Ovary (tissue), 10 donors: ENCODE measurements at places on chromosomes 1 and 21.
A peak's percentile ranks its signal among the peaks of the same experiment; 100 is the strongest.

DNA sequence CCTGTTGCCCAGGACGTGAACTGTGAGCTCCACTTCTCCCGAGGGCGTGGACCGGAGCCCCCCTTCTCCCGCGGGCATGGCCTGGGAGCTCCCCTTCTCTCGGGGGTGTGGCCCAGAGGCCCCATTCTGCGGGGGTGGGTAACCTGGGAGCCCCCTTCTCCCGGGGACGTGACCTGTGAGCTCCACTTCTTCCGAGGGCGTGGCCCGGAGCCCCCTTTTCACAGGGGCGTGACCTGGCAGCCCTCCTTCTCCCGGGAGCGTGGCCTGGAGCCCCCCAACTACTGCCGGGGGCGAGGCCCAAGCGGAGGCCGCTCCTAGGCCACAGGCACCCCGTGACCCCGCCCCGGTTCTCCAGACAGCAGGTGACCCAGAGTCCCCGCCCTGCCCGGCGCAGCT, 320 bp downstream of the C1orf174 start:
- no peak for DNase-seq

- no peak for DNase-seq
These were observed 13.1 kb downstream of the PRMT2 start for GRCh38 chr21:46648539-46648938.

GRCh38 chr1:3089490-3089889, 20.5 kb downstream of the PRDM16 start:
- no peak for DNase-seq

DNA sequence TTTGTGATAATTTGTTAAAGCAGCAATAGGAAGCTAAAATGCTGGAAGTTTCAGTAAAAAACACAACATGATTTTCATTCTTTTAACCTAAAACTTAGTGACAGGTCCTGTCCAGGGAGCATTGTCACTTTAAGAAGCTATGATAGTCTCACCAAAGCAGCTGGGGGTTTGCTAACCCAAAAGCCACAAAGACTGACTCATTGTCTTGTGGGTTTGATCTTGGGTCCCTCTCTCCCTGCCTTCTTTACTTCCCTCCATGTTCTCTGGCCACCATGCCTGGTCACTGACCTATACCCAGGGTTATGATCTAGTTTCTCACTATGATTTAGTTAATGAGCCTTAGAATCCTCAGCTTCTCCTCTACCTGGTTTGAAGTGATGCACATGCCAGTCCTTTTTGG, 213.5 kb upstream of the PTGFR start:
- DNase-seq: no peak

GRCh38 chr1:71046891-71047634, 553 bp downstream of the PTGER3 start:
- peak; percentile 16 for DNase-seq

- DNase-seq: no peak
These were observed 483.5 kb downstream of the ADGRL2 start for GRCh38 chr1:82284213-82284612.

GRCh38 chr1:207312604-207312920, 8.9 kb upstream of the CD55 start:
- DNase-seq: no peak

DNA sequence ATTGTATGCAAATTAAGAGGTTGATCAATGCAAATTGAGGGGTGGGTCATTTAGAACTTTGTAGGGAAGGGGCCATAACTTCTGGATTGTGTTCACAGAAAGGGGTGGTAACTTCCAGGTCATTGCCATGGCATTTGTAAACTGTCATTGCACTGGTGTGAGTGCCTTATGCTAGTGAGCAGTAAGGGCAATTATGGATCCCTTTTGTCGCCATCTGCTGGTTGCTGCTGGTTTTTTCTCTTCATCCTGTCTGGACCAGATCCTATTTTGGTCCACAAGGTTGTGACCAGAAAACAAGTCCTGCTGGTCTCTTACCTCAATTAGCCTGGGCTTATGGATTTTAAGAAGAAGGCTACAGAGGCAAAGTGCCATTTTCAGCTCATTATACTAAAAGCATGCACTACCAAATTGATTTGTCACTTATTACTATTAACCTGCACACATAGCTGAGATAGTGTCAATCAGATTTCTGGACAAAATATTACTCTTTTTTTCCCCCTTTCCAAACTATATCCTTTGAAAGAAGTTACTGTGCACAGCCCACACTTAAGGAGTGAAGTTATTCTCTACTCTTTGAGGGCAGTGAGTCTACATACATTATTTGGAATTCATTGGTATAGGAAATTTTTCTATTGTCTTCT, 196.2 kb downstream of the ZC3H11B start:
- peak; percentile 35 for DNase-seq

DNA sequence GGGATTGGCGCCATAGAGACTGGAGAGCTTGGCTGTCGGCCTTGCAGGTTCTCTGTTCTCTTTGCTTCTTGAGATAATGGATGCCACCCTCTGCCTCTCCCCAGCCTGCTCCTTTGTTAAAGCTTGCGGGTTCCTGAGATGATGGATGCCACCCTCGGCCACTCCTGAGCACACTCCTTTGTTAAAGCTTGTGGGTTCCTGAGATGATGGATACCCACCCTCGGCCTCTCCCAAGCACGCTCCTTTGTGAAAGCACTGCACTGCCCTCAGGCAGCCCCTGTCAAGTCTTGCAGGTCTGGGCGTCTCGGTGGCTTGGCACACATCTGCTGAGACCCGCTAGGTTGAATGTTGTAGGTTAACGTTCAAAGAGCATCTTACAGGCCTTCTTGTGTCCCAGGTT, 76.5 kb downstream of the SCCPDH start:
- DNase-seq: no peak

DNA sequence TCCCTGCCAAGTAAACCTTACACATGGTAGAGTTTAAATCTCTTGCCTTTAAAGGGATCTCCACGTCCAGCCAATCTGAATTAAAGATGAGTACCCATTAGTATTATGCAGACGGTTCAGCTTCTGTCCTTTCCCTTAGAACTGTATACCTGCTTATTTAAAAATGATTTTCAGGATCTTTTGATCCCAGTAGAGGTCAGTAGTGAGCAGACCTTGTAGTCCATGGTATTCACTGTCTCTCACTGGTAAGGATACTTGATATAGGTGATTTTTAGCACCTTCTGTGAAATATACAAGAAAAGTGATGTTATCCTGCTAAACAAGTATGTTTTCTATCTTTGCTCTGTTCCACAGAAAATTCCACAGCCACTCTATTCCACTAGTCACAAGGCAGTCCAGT, 1211.6 kb upstream of the ADGRL4 start:
- DNase-seq: no peak

DNA sequence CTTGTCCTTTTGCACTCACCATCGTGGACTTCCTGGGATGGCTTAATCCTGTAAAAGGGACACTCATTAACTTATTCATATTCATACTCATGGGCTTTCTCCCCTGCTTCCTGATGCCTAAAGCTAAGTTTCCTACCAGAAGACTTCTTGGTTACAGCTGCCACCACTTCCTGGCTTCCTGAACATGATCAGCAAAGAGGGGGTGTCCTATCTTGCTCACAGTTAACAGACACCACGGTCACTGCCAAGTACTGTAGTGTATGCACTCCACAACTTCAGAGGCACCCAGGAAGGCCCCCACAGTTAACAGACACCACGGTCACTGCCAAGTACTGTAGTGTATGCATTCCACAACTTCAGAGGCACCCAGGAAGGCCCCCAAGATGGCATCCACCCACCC, 177.8 kb downstream of the SIPA1L2 start:
- no peak for DNase-seq

DNA sequence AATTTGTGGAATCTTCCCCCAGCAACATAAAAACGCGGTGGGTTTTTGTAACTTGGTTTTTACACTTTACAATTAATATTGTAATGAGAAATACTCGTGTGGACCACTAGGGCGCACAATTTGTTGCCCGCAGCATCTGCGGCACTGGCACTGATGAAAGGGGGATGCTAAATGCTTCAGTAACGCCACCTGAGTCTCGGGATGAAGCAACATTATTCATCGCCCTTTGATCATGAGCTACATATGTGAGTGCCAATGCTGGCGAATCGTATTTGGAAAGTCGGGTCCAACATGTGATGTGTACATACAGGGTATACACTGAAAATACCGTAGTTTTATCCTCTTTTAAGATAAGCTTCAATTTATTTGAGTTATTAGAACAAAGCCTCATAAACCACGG, 34.2 kb upstream of the COX20 start:
- no peak for DNase-seq

GRCh38 chr21:27586986-27587385, 620.1 kb upstream of the ADAMTS5 start:
- no peak for DNase-seq

DNA sequence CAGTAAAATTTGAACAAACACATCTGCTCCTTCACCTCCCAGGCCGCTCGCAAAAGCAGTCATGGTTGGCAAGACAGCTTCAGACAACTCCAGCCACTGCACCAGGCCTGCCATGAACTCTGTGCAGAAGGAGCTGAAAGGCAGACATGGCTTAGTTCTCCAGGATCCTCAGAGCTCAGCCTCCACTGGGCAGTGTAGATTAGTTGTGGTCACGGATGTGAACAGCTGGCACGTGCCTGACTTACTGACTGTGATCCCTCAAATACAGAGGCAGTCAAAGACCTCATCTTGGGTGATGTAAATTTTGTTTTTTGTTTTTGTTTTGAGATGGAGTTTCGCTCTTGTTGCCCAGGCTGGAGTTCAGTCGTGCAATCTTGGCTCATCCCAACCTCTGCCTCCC, 28.4 kb downstream of the TMCO4 start:
- DNase-seq: no peak

GRCh38 chr1:156853761-156854160, 5.2 kb downstream of the INSRR start:
- no peak for DNase-seq

- DNase-seq: no peak
These were observed 217.6 kb upstream of the SAMSN1 start for GRCh38 chr21:14763695-14764064.

DNA sequence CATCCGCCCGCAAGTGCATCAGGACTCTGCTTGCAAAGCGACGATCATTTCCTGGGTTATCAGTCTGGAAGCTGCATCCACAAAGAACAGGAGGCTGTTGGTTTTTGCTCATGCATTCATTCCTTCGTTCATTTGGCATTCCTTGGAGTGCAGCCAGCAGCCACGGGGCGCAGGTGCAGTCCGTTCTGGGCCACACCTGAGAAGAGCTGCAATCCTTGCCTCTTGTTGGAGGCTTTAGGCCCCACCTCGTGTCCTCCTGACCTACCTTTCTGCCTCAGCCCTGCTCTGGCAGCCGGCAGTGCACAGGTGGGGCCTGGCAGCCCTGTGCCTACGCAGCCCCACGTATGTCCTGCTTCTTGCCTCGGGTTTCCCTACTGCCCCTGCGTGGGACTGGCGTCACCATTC, 19.6 kb upstream of the C2CD2 start:
- no peak for DNase-seq

DNA sequence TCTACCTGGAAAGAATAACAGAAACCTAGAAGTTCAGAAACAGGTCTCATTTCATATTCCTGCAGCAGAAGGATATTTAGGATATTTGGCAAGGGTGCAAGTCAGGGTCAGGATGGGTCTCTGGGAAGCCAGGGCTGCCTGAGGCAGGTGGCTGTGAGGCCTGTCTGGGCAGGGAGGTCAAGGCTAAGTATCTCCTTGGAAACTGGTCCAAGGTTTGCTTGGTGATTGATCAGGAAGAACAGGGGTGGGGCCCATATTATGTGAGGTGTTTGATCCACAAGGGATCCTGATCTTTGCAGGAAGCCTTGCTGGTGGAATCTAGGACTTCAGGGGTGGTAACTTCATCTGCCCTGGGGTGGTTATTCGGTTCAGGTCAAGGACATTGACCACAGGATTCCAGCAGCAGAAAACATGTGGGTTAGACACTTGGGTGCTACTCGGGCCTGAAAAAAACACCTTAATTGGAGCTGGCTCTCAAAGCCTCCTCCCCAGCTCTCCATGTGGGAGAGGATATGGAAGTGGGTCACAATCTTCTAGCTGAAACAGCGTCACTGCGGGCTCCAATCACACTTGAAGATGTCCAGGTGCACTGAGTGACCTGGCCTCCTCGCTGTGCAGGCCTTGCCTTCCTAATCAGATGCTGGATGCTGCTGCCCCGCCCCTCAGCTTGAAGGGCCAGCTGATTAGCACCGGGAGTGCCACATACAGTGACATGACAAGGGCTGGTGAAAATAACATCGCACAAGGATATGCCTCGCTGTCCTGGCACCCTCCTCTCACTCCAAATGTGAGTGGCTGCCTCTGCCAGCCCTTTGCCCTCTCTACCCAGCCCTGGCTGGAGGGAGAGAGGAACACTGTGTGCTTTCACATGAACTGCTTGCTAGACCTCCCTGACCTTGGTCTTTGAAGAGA, 8.7 kb downstream of the CTNNBIP1 start:
- no peak for DNase-seq

DNA sequence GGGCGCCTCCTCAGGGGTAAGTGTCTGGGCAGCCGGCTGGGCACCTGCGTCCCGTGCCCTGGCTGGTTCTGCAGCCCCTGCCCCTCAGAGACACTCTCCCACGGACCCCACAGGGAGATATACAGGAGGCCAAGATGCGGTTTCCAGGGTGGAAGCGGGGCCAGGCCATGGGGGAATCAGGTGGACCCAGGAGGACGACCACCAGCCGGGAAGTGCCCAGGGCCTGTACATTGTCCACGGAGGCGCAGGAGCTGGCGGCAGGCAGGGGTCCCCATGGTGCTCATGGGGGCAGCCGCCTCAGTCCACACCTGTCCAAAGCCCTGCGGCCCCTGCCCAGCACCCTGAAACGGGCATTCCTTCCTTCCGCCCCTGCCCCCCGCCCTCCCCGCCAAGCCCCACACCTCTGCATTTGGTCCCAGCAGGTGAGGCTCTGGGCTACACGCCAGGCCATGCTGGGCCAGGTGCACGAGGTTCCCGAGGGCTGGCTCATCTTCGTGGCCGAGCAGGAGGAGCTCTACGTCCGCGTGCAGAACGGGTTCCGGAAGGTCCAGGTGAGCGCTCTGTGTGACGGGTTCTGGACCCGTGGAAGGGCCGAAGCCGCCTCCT, 36.7 kb downstream of the SLC19A1 start:
- DNase-seq: peak; percentile 31

- peak; percentile 92 for DNase-seq
These were observed 1.1 kb upstream of the ADAMTS1 start for GRCh38 chr21:26846036-26846931.

GRCh38 chr1:238221738-238222137, 331.0 kb upstream of the ZP4 start:
- no peak for DNase-seq

- peak; percentile 83 for DNase-seq
These were observed 19.7 kb downstream of the MFAP2 start for GRCh38 chr1:16960560-16961296.

GRCh38 chr21:41048145-41048544, 119.8 kb upstream of the BACE2 start:
- DNase-seq: no peak

- no peak for DNase-seq
These were observed 118.5 kb downstream of the ZMYM4 start for GRCh38 chr1:35386959-35387358.

- DNase-seq: no peak
These were observed 5.8 kb upstream of the KRTAP20-2 start for GRCh38 chr21:30629200-30629599.

GRCh38 chr1:174157157-174157806, 2.0 kb upstream of the RABGAP1L start:
- no peak for DNase-seq
